Cortex of kidney (tissue), 1 donor: ENCODE measurements at places on chromosomes 12 and 14.

DNA sequence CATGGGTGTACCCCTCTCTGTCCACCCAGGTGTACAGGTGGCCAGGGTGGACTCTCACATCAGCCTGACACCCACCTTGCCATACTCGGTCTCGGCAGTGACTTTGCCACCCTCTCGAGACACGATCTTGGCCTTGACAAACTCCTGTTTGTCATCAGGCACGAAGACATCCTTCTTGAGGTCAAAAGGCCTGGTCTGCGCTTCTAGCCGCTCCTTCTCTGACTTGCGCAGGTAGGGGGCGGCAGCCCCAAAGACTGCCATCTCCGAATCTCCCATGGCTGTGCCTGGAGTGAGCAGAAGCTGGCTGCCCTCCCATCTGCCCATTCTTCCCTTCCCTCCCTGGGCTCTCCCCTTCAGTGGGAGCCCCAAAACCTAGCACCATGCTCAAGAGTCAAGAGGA, 2.0 kb downstream of the MYH7 start:
- no peak for DNase-seq

GRCh38 chr14:66649498-66649897, 141.6 kb downstream of the GPHN start:
- no peak for DNase-seq

DNA sequence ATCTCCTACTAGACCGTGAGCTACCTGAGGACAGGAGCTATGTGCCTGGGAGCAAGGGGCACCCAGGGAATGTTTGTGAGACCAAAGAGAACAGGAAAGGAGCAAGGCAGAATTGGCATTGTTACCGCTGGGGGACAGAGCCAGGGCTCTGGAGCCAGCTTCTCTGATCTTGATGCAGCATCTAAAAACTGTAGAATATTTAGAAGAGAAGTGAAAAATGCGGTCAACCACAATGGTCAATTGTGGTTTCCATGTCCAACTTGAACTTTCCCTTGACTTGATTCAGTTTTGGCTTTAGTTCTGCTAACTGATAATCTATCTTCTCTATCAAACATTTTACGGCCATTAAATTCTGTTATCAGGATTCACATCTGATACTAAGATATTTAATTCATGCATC, 201.2 kb downstream of the ANO4 start:
- no peak for DNase-seq

DNA sequence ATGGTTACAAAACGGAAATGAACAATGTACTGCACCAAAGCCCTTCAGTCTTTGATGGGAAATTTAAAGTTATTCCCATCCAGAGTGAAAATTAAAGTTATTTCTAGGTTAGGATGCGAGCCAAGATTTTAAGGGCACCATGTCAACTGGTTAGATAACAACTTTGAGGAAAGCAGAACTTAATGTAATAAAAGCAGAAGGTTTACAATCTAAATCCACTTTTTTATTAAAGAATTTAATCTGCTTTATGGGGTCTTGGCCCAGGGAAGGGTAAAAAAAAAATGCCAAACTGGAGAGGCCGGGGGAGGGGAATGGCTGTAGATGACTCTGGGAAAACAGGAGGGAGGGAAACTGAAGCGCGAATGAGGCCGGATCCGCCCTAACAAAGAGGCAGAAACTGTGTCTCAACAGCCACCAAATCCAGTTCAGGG, 108.2 kb upstream of the ATF7IP start:
- no peak for DNase-seq

DNA sequence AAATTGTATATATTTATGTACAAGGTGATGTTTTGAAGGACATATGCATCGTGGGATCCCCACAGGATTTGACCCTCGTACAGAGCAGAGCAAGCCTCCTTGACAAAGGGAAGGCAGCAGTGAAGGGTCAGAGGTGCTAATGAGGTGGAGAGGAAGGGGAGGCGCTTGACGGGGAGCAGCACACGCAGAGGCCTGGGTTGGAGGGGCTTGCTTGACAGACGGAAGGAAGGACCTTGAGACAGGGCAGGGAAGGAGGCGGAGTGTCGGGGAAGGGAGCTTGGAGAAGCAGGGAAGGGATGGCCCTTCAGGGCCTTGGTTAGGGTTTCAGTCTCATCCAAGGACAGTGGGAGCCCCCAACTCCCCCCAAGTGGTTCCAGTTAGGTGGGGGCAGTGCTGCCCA, 52.6 kb downstream of the ZNF664 start:
- DNase-seq, result no peak

GRCh38 chr14:80946187-80946586, 4.6 kb upstream of the CEP128 start:
- DNase-seq, result no peak

- no peak for DNase-seq
Measured at GRCh38 chr14:103286460-103286859, 47.6 kb upstream of the EIF5 start.

DNA sequence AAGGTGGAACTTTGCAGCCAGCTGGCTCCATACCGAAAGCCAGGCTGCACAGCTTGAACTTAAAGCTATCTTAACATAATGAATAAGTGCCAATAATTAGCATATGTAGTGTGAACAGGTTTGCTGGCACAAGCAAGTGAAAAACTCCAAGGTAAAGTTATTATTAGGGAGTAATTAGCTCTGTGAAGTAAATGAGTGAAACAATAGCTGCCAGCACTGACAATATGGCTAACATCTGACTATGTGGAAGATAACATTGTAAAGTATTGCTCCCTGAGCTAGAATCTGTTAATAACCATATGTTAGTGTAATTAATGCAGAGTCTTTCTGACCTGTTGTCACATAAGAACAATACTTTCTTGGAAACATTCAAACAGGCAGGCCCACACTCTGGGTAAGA, 246.4 kb downstream of the SOX5 start:
- DNase-seq, result no peak

- DNase-seq, result no peak
Measured at GRCh38 chr12:53292426-53292825, 2.9 kb upstream of the PFDN5 start.

DNA sequence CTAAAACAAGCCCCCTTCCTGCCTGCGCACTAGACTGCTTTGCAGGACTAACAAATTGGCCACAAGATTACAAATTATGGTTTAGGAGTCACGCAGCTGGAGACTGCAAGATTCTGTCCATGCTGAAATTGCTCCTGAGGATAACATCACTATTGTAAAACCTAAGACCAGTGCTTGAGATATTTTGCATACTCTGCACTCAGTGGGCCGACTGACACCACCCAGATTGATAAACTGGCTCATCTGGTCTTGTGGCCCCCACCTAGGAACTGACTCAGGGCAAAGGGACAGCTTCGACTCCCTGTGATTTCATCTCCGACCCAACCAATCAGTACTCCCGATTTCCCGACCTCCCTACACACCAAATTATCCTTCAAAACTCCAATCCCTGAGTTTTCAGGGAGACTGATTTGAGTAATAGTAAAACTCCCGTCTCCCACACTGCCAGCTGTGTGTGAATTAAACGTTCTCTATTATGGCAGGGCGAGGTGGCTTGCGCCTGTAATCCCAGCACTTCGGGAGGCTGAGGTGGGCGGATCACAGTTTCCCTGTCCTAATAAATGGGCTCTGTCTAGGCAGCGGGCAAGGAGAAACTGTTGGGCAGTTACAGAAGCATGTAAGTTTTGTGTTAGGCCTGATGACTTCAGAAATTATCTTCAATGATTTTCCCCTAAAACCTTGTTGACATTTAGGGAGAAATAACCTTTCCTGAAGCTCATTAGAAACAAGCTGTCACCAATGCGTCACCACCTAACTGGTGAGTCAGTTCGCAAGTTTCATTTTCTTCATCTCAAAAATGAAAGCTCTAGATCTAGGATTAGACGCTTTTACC, 5.3 kb upstream of the UBC start:
- no peak for DNase-seq
